HS-5 (cell line): ENCODE measurements at places on chromosomes 13 and 19.

DNA sequence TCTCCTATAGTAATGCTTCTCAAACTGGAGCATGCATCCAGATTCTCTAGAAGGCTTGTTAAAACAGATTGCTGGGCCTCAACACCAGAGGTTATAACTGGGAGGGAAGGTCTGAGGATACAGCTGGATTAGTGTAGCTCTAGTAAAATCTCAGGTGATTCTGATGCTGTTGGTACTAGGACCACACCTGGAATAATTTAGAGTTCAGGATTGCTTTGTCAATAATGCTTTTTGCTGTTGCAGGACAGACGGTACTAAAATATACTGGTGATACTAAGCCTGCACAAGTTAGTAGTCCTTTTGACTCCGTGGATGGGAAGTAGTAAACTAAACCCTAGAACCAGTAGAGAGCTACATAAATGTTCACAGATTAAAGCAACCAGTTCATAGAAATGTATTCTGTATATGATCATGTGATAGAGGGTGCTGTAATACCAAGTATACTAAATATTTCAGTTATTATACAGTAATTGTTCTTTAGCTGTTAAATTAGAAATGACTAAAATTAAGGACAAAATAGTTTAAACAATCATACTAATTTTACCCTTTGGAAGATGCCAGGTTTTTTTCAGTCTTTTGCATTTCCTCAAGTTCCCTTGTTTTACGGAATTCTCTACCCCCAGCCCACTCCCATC, 258.2 kb upstream of the STARD13 start:
- no peak for DNase-seq

DNA sequence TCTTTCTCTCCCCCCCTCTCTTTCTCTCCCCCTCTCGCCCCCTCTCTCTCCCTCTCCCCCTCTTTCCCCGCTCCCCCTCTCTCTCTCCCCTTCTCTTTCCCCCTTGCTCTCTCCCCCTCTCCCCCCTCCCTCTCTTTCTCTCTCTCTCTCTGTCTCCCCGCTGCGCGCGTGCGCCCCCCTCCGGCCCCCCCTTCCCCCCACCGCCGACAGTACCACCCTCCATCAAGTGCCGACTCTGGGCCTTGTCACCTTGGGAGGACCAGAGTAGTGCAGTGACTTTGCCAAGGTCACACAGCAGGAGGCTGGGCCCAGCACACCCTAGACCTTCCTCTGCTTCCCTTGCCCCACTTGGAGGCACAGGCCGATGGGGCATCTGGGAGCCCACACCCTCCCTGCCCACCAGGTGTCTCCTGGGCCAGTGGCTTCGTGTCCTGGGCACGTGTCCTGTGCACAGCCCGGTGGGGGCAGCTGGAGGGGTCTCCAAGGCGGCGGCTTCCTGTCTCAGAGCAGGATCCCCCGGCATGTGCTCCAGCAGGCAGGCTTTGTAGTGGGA, 121.6 kb downstream of the KDM4B start:
- DNase-seq, result no peak

DNA sequence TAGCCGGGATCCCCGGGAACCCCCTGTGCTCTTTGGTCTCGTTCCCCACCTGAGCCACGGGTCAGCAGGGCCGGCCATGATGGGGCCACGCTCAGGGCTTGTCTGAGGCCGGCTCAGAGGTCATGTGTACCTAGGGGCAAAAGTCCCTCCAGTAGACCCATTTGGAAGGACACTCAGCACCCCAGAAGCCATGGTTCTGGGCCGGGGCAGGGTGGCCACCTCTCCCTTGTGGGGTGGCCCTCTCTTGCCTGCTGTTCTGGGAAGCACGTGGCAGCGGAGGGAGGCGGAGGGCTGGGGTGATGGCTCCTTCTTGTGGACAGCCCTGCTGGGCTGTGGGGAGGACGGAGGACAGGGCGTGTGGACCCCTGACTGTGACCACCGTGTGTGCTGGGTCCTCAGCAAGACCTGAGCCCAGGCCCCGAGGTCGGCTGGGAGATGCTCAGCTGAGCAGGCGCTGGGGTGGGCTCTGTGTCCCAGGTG, 6.4 kb upstream of the PEAK3 start:
- no peak for DNase-seq

DNA sequence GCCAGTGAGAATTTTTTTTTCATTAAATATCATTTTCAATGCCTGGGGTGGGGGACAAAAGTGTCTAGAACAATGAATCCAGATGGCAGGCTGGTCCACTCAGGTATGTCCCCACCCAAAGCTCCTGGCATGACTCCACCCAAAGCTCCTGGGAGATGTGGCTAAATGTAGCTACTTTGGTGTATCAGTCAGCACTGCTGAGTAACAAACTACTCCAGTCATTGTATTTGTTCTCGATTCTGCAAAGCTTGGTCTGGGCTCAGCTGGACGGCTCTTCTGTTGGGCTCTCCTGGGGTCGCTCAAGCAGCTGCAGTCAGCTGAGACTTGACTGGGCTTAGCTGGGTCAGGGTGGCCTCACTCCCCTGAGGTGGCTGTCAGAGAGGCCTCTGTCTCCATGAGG, 48.5 kb downstream of the CELF5 start:
- DNase-seq, result no peak

DNA sequence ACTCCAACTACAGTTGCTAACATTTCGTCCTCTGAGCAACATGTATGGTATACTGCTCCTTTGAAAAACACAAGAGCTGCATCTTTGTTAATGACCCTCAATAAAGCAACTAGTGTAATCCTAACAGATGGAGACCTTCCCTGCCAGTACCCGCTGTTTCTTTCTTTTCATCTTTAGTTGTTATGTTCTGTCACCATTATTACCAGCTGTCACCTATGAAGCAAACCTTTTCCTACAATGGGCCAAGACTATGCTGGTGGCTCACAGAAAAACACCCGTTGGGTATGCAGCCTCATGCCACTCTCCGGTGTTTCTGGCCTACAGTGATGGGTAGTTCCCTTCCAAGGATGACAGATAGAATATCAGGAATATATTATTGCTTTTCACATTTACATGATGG, 29.7 kb upstream of the CYSLTR2 start:
- DNase-seq, result no peak

- DNase-seq, result no peak
These were observed at the start of gene BCL3 for GRCh38 chr19:44748426-44749254. Gene BCL3, plus strand, starts transcription at chr19:44748708. Its CDS starts 83 bp downstream, at chr19:44748791.

- DNase-seq, result no peak
These were observed 9.6 kb downstream of the IRGC start for GRCh38 chr19:43725468-43725867.

- DNase-seq, result no peak
These were observed 27.5 kb upstream of the ANKRD10 start for GRCh38 chr13:110942248-110942981.

- no peak for DNase-seq
These were observed 463.4 kb downstream of the DIAPH3 start for GRCh38 chr13:59700281-59700680.

GRCh38 chr13:82720986-82721385, 1161.3 kb downstream of the SLITRK1 start:
- no peak for DNase-seq

DNA sequence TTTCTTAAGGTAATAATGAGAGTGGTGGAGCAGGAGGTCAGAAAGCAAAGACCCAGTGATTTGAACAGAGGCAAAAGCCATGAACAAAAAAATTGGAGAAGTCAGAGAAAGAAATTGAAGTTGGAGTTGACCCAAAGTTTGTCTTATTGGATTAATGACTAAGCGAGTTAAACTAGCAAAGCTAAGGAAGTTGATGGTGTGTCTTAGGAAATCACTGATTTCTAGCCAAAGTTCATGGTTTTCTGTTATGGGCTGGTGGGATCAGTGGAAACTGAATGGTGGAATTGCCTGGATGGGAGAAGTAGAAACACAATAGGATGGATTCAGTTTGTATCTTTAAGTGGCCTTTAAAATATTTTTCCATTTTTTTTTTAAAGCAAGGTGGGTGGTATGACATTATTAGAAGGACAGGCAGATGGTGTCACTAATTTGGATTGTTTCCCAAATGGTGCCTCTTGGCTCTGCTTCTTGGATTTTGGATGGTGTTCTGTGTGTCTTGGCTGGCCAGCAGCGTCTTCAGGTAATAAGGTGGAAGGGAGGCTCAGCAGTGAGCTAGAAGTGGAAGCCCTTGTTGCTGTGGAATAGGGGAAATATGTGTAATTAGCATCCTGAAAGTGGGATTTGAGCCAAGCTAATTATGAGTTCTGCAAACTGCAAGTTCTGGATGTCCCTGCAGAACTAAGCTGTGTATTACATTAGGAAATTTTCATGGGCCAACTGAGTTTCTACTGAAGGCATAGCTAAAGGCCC, 302.9 kb downstream of the LMO7 start:
- no peak for DNase-seq

- no peak for DNase-seq
These were observed 920 bp upstream of the ANO8 start for GRCh38 chr19:17335575-17335974.

DNA sequence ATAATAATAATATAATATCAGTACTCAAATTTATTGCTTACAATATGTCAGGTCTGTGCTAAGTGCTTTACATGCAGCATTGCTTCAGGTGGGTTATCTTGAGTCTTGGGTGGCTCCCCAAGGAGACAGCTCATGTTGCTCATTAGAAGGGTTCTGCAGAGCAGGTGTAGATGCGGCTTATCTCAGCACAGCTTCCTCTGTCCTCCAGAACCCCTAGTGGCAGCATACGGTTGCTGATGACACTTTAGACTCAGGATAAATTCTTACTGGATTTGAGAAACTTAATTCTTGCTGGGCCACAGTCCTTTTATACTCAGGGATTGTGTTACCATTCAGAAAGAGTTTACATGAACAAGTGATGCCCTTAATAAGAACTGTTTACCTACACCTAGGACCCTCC, 8.9 kb downstream of the COG3 start:
- DNase-seq, result no peak

GRCh38 chr19:11425719-11426457, 6.8 kb upstream of the RGL3 start:
- DNase-seq, result no peak

DNA sequence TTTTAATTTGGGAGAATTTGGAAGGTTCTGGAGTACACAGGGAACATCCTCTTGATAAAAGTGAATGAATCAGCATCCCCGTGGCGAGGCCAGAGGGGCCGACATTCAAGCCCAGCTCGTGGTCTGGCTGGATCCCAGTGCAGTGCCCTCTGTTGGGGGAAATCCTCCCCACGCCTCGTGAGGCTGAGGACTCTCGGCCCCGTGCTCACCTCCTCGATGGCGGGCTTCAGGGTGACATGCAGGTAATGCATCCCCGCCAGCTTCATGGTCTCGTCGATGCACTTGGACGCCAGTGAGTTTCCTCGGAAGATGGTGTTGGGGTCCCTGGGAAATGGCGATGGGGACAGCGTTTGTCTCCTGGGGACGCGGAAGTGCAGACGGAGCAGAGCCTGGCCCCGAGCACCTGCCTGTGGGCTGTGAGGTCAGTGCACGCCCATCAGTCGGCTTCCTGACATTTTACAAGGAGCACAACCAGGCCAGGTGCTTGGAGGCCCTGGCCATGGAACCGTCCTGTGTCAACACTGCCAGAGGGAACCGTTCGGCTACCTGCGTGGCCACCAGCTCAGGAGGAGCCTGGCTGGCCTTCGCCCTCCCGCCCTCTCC, 43.3 kb upstream of the C13orf46 start:
- DNase-seq, result no peak

DNA sequence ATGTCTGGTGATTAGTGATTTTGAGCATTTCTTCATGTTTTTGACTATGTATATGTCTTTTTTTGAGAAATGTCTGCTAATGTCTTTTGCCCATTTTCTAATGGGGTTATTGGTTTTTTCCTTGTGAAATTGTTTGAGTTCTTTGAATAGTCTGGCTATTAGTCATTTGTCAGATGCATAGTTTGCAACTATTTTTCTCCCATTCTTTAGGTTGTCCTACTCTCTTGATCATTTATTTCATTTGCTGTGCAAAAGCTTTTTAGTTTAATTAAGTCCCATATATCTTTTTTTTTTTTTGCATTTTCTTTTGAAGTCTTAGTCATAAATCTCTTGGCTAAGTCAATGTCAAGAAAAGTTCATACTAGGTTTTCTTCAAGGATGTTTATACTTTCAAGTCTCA, 449.8 kb downstream of the DACH1 start:
- DNase-seq, result peak; percentile 9

GRCh38 chr13:102799426-102800144, 666 bp downstream of the BIVM start:
- no peak for DNase-seq

- DNase-seq, result no peak
These were observed 116.5 kb downstream of the DNAJC15 start for GRCh38 chr13:43139921-43140320.

DNA sequence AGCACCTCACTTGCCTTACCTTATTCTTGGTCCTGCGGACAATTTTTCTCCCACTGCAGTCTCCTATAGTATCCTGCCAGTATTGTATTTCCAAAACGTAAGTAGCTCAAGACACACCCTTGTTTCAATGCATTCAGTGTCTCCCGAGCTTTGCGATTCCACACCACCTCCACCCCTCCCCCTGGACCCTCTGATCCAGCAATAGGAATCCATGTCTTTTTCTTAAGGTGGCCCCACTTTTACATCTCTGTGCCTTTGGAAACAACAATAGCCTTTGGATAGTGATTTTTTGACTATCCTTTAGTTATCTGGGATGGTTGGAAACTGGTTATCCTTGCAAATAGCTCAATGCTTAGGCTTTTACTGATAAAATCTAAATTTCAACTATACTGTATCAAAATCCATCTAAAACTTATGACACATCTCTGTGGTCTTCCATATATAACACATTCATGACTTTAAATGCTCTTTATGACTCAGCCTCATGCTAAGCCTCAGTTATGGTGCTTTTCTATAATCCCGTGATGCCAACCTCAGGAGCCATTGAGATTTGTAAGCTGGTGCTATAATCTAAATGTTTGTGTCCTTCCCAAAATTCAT, 27.1 kb downstream of the FAM216B start:
- no peak for DNase-seq

- peak; percentile 87 for DNase-seq
These were observed at the start of gene NOP53 for GRCh38 chr19:47745010-47745901. Gene NOP53, plus strand, starts transcription at chr19:47745546. Its CDS starts 14 bp downstream, at chr19:47745560.

DNA sequence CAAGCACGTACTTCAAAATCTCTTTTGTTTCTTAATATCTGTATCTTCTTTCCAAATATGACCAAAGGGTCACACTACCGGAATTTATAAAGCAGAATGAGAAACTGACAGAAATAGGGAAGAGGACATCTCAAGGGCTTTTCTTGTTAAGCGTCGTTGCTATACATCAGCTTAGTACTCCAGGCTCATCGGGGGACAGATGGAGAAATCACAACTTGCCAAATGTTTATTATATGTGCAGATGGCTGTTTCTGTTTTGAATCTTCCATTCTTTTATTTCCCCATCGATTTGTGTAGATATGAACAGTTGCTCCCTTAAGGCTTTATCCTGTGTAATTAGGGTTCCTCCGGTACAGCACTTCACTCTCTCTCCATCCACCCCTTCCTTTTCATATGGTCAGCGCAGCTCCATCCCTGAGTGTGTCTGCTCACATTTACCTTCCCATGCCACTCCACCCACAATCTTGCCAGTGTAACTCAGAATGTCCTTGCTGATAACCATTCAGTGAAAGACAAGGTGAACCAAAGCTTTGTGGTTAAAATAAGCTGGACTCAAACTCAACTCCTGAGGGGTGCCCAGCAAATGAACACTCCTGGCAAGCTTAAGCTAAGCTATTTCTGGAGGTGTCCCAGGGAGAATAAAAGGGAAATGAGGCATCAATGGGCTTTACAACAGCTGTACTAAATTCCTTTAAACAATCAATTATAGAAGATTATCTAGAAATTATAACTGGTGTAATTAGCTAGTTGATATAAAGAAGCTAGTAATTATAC, 51.3 kb downstream of the TBC1D4 start:
- DNase-seq, result no peak
